SW480 (cell line): ENCODE measurements at places on chromosomes 6 and 20.

DNA sequence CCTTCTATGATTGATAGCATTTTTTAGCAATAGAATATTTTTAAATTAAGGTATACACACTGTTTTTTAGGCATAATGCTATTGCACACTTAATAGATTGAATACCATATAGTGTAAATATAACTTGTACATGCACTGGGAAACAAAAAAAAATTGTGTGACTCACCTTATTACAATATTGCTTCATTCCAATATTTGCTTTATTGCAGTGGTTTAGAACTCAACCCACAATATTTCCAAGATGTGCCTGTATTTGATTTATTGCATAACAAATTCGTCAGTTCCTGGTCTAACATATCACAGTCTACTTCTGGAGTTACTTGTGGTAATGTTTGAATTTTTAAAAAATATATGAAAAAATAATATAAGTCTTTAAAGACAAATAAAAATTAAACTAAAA is 41.9 kb upstream of the DEFB112 start:
- no peak for DNase-seq

- DNase-seq = no peak
These were observed 3.9 kb upstream of the CST9 start for GRCh38 chr20:23609486-23610109.

GRCh38 chr6:9717568-9717967 is 697.3 kb downstream of the TFAP2A start:
- no peak for DNase-seq

GRCh38 chr20:39700528-39700927 is 738.4 kb downstream of the DHX35 start:
- no peak for DNase-seq

DNA sequence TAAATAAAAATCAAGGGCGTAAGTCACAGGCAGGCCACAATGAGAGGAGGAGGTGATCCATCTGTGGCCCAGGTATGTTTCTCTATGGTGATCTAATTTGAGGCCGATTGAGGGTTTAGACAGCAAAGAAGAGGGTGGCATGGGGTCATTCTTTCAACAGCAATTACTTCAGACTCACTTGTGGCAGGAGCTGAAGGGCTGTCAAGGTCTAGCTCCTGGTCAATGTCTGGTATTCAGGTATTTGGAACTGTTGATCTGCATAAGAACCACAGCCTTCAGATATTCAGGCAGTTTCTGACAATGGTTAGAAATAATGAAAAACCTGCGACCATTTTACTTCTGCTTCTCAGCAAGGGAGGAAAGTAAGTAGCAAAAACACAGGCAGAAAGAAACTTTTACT is 259.6 kb downstream of the FOXC1 start:
- DNase-seq = no peak

DNA sequence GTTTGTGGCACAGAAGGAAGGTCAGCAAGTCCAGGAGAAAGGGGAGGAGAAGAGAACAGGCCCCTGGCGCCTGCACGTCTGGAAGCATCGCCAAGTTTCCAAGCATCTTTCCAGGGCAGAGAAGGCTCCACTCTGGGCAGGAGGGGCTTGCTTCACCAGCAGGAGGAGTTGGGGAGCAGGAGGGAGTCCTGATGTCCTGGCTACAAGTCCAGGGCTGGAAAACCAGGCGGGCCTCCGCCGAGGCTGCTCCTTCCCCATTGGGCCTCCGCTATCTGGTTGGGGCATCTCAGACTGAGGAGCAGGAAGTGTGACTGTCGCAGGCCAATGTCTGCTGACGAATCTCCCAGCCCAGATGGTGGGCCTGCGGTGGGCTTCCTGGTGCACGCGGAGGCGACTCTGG is 421.9 kb downstream of the PREX1 start:
- DNase-seq = no peak

GRCh38 chr6:157323966-157324300 is 614 bp upstream of the TMEM242 start:
- DNase-seq = peak; percentile 82

DNA sequence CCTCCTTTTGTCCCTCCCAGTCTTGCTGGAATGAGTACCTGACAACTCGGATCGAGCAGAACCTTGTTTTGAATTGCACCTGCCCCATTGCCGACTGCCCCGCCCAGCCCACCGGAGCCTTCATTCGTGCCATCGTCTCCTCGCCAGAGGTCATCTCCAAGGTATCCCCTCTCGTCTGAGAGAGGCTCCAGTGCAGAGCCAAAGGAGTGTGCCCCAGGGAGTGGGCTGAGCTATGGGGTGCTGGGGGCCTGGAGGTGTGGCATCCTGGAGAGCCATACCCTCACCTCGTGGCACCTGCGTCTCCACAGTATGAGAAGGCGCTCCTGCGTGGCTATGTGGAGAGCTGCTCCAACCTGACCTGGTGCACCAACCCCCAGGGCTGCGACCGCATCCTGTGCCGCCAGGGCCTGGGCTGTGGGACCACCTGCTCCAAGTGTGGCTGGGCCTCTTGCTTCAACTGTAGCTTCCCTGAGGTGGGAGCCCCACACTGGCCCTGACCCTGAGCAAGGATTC is 8.8 kb downstream of the DNPH1 start:
- no peak for DNase-seq

DNA sequence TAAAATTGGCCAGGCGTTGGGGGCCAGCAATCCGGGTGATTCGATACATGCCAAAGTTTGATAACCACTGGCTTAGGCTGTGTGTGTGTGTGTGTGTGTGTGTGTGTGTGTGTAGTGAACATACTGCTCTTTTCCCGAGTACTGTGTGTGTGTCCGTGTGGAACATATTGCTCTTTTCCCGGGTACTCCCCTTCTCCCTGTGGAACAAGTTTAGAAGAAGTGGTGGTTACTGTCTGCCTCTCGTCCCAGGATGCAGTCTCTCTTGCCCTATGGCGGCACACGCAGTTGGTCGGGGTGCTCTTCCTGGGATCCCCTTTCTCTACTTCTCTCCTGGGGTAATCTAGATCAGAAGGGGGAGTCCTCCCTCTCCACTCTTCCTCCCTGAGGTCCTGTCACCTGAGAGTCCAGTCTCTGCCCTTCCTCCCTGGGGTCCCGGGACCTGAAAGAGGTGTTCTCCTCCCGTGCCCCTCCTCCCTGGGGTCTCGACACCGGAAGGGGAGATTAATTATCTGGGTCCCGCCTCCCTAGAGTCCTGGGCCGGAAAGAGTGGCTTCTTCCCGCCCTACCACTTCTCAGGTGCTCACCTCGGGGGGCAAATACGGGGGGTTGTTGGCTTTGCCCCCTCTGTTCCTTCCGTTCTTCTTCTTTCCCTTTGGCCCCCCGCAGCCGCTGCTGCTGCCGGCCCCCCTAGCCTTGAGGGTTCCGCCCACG is 516 bp downstream of the GTPBP2 start:
- peak; percentile 66 for DNase-seq

DNA sequence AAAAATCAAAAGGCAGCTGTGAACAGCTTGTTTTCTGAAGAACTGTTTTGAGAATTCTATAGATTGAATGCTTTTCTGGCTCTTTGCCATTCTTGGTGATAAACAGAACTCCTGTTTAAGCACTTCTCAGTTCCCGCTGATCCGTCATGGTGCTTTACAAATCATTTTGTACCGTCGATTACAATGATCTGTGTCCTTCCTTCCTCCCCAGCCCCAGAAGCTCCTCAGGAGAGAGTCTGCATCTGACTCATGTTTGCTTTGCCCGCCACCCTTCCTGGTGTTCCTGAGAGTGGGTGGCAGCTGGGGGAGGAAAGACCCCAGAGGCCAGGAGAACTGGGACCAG is 538.6 kb upstream of the MARCKS start:
- no peak for DNase-seq

GRCh38 chr6:25008707-25009392 is 73.1 kb upstream of the RIPOR2 start:
- DNase-seq = no peak

GRCh38 chr20:12531626-12532025 is 477.1 kb upstream of the SPTLC3 start:
- DNase-seq = no peak

GRCh38 chr20:8575114-8575513 is 443.0 kb downstream of the PLCB1 start:
- no peak for DNase-seq

DNA sequence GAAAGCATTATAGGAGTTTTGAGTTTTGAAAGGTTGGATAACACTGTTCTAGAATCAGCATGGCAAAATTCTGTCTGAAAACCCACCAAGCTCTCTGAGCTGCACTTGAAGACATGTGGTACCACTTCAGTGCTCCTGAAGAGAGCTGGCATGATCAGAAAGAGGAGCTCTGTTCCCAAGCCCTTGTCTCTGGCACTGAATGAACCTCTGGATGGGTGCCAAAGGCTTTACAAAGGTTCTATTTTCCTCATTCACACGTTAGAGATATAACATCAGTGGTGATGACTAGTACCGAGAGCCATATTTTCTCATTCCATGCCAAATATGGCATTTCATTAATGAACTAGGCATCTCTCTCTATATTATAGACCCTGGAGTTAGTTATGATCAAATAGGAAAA is 301.8 kb upstream of the ID4 start:
- no peak for DNase-seq

- DNase-seq = no peak
These were observed 22.0 kb upstream of the ABCC10 start for GRCh38 chr6:43405354-43405753.
